ENCODE measurements at places on chromosomes 2 and 18.

DNA sequence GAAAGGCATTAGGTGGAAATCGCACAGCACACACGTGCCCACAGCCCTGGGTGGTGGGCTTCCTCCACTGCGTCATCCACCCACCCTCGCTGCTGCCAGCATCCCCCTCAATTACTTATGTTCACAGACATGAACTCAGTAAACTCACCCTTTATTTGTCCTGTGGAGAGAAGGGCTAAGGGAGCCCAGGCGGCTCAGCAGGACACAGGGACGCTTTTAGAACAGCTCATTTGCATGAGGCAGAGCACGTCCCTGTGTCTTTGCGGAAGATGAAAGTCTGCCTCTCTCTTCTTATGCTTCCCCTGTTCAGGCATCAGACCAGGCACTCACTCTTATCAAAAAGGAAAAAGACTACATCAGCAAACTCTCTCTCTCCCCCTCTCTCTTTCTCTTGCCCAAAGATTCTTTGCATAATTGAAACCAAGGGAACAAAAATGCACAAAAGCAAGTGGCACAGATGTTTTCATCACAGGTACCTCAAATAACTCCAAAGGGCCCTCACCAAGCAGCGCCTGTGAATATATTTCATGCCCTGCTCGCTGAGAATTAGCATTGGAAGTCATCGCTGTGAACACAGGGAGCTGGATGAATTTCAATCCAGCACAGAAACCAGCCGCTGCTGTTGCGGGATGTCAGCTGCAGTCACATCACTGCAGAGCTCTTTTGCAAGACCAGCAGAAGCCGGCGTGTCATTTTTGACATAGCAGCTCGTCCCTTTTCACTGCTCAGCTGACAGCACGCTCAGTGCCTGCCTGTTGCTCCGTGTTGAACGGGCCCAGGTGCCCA, 376.3 kb upstream of the MYT1L start:
- DNase-seq: no peak

GRCh38 chr2:137183206-137183898, 418.0 kb downstream of the THSD7B start:
- no peak for DNase-seq

GRCh38 chr2:11907190-11907589, 160.8 kb downstream of the LPIN1 start:
- DNase-seq: no peak

DNA sequence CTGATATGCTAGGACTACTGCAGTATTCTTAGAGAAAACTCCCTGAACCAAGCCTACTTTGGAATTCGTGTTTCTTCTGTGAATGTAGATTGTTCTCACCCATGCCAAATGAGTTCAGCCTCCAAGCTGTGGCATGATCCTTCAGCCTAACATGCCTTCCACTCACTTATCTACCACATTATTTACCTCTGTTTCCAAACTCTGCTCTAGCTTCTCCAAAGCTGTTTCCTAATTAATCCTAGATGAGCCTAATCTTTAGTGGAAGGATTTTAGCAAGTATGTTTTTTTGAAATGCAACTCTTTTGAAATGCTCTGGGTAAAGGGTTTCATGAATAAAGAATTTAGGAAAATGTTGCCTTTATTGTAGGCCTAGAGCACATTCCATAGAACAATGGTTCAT, 152.9 kb upstream of the MMADHC start:
- no peak for DNase-seq

DNA sequence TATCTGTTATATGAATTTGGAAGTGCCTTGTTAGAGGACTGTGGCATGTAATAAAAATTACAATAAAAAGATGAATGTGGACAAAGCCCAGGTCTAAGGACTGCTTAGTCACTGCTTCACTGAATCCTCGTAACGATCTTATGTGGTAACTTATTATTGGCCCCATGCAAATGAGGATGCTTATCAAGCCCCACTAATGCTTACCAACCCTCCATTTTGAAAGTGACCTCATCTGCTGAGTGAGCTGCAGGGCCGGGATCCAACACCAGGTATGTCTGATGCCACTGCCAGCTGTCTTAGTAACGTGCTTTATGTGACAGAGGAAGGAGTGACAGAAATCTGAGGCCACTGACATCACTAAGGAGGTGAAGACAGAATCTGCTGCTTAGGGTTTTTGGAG, 65.3 kb upstream of the CCDC85A start:
- no peak for DNase-seq

GRCh38 chr18:75433098-75433497, 5.6 kb upstream of the SMIM21 start:
- no peak for DNase-seq

GRCh38 chr2:124501575-124502152, 476.6 kb downstream of the CNTNAP5 start:
- DNase-seq: no peak

GRCh38 chr2:221203125-221203524, 369.0 kb downstream of the EPHA4 start:
- DNase-seq: no peak

GRCh38 chr2:8656160-8656641, 25.7 kb upstream of the ID2 start:
- peak; percentile 76 for DNase-seq

GRCh38 chr2:28747714-28748113, 3.9 kb upstream of the PPP1CB start:
- no peak for DNase-seq
